ENCODE measurements at places on chromosomes 4 and X. TPM values are rescaled to one million over a fixed set of nuclear protein-coding genes. Genes with fewer than 3 reads are reported as not detected.

DNA sequence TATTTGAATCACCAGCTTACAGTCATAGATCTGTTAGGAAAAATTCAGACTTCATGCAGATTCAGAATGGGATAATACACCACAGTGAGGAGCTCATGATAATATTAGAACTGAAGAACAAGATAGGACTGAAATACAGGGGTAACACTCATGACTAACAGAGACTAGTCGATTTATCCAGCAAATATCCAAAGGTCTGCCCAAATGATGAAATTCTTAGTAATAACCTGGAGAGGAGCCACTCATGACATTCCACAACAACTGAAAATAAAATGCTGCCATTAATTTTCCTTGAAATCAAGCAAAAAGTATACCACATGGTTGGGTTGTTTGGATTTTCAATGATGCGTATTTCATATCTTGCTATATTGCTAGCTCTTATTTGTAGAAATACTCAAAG lies 903.7 kb upstream of the ADGRL3 start:
- H3K4me3 ChIP-seq: no peak overlapping the region
- no peak overlapping the region for H3K27ac ChIP-seq
- no peaks in the 10 kb centered on the region for H3K4me1 ChIP-seq
- H3K27me3 ChIP-seq: no peaks in the 10 kb centered on the region

The CXCL13 gene
- not detected for total RNA-seq

- H3K36me3 ChIP-seq: no peaks in the 10 kb centered on the region
- no peaks in the 10 kb centered on the region for H3K4me1 ChIP-seq
- H3K27me3 ChIP-seq: no peaks in the 10 kb centered on the region
- no peak for DNase-seq
Measured at GRCh38 chr4:121209171-121209570, 45.0 kb upstream of the TNIP3 start.

- H3K27me3 ChIP-seq: no peaks in the 10 kb centered on the region
- H3K36me3 ChIP-seq: no peaks in the 10 kb centered on the region
- no peak overlapping the region for H3K27ac ChIP-seq
- H3K4me1 ChIP-seq: no peaks in the 10 kb centered on the region
- DNase-seq: no peak
- no peak overlapping the region for H3K4me3 ChIP-seq
Measured at GRCh38 chr4:94519925-94520789, 68.4 kb downstream of the PDLIM5 start.

The CDS1 gene
- 20.3 TPM for total RNA-seq

DNA sequence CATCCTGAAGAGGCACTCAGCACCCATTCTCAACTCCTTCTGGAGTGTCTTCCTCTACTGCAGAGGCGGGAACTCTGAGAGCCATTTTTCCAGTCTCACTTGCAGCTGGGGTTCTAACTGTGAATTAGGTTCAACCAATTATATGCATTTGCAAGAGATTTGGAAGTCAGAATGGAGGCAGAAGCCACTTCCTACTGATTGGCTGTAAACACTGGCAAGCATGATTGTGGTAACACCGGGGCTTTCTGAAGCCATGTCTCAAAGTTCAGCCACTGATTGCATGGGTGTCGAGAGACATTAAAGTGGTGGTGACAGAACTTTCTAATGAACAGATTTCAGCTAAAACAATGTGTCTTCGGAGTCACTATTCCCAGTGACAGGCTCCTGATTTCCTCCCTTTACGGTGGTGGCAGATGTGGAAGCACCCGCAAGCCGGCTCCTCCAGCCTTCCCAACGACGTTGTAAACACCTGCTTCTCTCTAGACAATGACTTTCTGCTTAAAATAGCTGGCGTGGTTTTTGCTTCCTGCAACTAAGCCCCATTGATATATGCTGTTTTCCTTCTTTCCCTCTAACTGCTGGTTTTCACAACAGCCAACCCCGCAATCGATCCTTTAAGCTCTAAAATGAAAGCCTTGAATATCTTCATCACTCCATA lies 92.0 kb downstream of the IRF2 start:
- no peaks in the 10 kb centered on the region for H3K36me3 ChIP-seq
- no peak overlapping the region for H3K4me3 ChIP-seq
- peaks cover 52% of the 10 kb centered on the region for H3K4me1 ChIP-seq
- H3K27me3 ChIP-seq: no peaks in the 10 kb centered on the region

The RNF113A gene
- total RNA-seq: 10.9 TPM

GRCh38 chr4:55824865-55825264 lies 5.3 kb downstream of the EXOC1L start:
- H3K27ac ChIP-seq: no peak overlapping the region
- no peaks in the 10 kb centered on the region for H3K4me1 ChIP-seq
- DNase-seq: no peak
- no peaks in the 10 kb centered on the region for H3K36me3 ChIP-seq
- no peaks in the 10 kb centered on the region for H3K27me3 ChIP-seq

Measured in GM23338 (cell line).